ENCODE measurements at places on chromosomes 1 and 21.
A peak's percentile ranks its signal among the peaks of the same experiment; 100 is the strongest.

DNA sequence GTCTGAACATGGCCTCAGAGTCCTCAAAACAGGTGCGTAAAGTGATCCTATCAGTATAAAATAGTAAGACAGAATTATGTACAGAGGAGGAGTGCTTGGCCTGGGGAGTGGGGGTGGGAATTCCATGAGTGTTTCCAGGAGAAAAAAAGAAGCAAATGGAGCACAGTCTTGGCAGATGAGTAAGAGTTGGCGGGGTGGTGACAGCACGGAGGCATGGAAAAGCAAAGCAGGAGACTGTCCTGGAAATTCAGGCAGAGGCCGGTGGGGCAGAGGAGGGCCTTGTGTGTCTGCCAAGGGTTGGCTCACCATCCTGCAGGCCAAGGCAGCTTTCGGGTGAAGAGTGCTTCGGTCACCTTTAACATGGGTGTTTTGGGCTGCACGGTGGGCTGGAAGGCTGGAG, 63.4 kb downstream of the OPTC start:
- DNase-seq, result no peak

GRCh38 chr21:28543975-28544374, 448.7 kb downstream of the LTN1 start:
- no peak for DNase-seq

GRCh38 chr1:53344921-53345838, 17.3 kb upstream of the LRP8 start:
- DNase-seq, result no peak

- no peak for DNase-seq
These were observed 1.2 kb downstream of the ZNF692 start for GRCh38 chr1:248857749-248858095.

- DNase-seq, result no peak
These were observed 15.2 kb downstream of the CHML start for GRCh38 chr1:241624935-241625334.

DNA sequence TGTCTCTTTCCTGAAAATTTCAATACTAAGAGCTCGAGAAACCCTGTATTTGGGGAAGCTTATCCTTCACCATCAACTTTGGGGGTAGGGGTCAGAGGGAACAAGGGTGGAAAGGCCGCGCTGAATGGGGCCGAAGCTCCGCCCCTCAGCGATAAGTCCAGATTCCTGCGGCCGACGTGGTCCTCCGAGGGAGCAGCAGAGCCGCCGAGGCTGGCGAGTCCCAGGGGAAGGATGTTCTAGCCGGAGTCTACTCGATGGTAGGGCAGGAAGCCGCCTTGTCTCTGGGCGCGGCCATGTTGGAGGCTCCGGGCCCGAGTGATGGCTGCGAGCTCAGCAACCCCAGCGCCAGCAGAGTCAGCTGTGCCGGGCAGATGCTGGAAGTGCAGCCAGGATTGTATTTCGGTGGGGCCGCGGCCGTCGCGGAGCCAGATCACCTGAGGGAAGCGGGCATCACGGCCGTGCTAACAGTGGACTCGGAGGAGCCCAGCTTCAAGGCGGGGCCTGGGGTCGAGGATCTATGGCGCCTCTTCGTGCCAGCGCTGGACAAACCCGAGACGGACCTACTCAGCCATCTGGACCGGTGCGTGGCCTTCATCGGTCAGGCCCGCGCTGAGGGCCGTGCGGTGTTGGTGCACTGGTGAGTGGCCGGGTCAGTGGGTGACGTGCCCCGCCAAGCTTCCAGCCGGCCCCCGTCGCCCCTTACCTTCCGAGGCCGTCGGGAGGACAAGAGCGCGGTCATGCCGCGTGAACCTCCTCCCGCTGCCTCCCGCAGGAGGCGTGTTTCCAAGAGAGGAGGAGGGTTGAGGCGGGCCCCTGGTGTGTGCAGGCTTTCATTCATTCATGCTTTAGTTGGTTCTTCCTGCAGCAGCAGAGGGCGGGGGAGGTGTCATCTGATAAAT, at the start of gene DUSP12:
DUSP12 (plus strand) TSS at position 278 of the 899 bp plus-strand sequence; CDS start at position 294, 16 bp downstream.
- peak; percentile 79 for DNase-seq

DNA sequence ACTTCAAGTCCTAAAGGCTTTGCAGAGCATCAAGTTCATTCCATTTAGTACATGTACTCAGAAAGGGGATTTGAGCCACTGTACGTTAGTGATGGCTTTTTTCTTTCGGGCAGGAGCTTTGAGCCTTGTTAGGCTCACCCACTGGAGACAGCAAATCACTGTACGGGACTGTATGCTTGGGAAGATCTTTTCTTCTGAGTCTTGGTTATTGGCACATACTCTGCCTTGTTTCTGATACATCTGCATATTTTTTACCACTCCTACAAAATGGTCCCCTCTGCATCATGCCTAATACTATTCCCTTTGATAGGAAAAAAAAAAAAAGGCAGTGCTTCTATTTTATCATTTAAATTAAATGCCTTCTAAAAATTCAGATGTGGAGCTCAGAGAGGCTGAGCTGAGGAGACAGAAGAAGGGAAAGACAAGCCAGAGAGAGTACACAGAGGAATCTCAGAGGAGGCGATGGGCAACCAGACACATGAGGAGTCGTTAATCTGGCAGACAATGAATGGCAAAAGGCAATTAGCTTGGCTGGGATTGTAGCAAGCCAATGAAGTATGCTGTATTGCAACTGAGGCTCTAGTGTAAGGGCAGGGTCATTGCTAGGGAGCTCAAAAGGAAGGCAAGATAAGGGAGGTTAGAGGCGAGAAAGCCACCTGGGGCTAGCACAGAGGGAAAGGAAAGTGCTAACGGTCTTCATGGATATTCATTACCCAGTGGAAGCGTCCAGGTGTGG, 39.4 kb downstream of the PHC2 start:
- no peak for DNase-seq

GRCh38 chr1:33096363-33097005, 15.5 kb downstream of the AZIN2 start:
- DNase-seq, result no peak

DNA sequence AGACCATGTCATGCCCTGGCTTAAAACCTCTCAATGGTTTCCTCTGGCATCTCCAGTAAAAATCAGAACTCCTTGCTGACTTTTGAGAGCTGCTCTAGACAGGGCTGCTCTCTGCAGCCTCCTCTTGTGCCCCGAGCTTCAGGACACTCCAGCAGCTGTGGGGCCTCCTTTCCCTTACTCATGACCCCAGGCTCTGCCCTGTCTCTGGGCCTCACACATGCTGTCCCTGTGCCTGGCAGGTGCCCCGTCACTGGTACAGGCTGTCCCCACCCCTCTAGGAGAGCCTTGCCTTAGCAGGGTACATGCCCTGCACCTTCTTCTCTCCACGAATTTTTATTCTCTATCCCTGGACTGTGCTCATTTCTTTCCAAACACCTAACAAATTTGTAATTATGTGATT, 43.2 kb downstream of the HIVEP3 start:
- DNase-seq, result no peak

GRCh38 chr1:100178091-100178490, at the start of gene LRRC39:
TSS of gene LRRC39 (minus strand) at chr1:100178256. CDS start at chr1:100168516, 9,740 bp downstream.
- no peak for DNase-seq

DNA sequence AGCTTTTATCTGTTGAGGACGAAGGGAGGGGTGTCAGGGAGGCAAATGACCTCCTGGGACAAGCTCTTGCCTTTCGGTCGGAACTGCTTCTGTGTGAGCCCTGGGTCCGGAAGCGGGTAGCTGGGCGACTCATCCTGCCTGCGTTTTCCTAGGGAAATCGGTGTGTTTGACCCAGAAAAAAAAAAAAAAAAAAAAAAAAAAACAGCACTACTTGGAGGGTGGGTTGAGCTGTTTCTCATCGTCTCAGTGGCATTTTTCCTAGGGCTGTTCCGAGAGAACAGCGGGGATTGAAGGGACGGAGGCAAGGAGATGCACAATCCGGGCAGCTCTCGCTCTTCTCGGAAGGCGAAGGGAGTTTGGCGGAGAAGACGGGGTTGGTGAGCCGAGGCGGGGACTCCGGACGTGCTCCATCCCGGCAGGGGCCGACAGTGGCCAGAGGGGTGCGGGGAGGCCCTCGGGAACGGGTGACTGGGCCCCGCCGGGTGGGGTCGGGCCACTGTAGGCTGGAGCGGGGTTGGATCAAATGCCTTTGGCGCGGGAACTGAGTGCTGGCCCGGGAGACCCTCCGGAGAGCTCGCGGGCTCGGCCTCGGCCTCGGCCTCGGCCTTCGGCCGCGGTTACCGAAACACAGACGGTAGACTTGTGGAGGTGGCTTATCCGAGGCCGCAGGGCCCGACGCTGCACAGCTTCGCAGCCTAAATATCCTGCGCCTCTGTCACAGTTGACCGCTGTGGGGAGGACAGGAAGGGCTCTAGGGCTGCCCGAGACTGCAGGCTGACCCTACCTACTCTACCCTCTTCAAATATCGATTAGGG, 2.4 kb upstream of the BARHL2 start:
- no peak for DNase-seq

DNA sequence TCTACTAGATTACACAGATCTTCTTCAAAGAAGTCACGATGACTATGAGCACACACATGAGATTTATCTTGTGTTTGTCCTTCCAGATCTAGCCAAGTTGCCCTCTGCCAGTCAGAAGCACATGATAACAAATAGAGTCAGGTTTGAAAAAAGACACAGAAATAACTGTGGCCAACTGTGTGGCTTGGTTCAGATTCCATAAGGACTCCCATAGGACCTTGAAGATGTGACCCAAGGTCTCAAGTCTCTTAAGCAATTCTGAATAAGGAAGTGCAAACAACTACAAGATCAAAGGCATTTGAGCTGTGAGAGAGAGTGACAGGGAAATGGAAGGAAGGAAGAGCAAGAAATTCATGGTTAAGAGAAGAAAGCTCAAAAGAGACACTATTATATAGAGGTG, 194.0 kb downstream of the PLPP3 start:
- DNase-seq, result no peak

- DNase-seq, result no peak
These were observed 314.0 kb downstream of the PTPRU start for GRCh38 chr1:29550119-29550841.

GRCh38 chr21:34182436-34182835, 109.1 kb downstream of the MRPS6 start:
- DNase-seq, result no peak

GRCh38 chr1:235098547-235098946, 30.1 kb downstream of the TOMM20 start:
- no peak for DNase-seq

DNA sequence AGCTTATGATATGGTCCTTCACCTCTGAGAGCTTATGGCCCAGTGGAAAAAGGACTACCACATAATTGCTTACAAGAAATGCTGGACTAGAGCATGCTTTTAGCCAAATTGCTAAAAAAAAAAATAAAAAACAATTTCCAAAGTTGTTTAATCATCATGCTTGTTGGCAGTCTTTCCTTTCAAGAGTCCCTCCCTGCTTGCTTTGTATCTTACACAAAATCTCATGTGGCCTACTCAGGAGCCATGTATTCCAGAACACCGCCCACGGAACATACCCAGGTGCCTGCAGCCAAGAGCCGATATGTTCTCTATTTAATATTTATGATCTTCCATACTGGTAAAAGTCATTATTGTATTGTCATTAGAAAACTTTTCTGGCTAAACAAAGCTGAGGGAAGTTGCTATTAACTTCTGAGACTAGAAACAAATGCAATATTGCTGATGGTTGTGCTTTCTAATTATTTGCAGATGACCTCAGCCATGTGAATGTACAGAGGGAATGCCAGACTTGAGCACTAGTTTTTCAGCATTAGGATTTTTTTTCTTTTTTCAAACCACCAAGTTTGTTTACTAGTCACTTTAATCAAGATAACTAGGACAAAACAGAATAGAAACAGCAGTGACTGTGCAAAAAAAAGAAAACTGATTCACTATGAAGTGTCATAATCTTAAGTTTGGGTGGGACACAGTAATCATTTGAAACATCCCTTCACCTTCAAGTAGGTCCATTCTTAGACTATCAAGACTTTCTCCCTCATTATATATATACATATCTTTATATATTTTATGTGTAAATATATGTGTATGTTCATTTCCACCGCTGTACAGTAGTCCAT, 129.3 kb upstream of the GORAB start:
- no peak for DNase-seq

- DNase-seq, result no peak
These were observed 55.3 kb downstream of the MAN1C1 start for GRCh38 chr1:25671929-25672328.

DNA sequence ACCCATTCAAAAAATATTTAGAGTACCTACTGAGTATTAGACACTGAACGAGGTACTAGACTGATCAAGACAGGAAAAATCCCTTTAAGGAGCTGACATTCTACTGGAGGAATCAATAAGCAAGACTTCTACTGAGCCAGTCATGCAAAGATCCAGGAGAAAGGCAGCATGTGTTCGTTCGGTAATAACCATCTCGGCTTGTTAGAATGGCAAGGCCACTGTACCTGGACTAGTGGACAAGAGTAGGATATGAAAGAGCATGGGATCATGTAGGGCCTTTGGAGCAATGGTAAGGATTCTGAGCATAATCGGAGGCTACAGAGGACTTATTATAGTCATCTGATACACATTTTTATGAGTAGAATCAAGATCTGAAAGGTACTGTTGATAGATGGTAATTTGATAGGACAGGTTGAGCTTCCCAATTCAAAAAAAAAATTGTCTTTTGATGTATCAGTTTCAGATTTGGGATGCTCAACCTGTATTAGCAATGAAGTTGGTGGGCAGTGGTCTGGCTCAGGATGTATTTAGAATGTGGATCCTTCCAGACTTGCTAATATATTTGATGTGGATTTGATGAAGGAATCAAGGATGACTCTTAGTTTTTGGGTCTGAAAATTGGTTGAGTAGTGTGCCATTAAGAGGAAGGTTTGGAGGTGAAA, 2.3 kb downstream of the COX20 start:
- DNase-seq, result no peak

- DNase-seq, result no peak
These were observed 11.4 kb upstream of the MMEL1 start for GRCh38 chr1:2644171-2644570.

- DNase-seq, result no peak
These were observed 30.5 kb downstream of the MROH7 start for GRCh38 chr1:54671985-54672608.

DNA sequence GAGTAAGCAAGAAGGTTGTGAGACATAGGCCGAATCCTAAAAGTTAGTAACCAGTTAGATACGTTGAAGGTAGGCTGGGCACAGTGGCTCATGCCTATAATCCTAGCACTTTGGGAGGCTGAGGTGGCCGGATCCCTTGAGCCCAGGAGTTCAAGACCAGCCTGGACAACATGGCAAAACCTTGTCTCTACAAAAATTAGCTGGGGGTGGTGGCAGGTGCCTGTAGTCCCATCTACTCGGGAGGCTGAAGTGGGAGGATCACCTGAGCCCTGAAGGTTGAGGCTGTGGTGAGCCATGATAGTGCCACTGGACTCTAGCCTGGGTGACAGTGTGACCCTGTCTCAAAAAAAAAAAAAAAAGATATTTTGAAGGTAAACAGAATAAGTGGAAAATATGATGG, 1.5 kb upstream of the PARP1 start:
- DNase-seq, result no peak

- DNase-seq, result no peak
These were observed 3.6 kb downstream of the UTP11 start for GRCh38 chr1:38015978-38016725.

DNA sequence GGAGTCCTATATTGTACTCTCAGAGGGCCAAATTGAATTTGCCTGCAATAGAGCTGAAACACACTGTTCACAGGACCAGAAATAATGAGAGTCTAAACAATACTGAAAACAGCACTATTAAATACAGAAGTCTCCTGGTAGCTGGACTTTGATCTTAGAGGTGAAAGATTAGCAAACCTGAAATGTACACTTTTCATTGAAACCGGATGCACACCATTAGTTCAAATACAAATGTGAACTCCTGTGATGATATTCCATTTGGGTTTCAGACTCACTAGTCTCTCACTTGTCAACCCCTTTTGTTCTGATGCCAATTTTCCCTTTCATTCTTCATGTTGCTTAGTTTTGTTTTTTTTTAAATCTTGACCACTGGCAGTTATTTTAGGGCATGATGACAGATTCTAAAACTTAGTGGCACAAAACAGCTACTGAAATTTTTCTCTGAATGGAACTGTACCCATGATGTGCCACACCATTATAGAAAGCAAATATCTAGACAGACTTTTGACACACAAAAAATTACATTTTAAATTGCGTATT, 5.9 kb upstream of the TNFSF4 start:
- no peak for DNase-seq

Data from KG1 (cell line).